ENCODE measurements at places on chromosomes 6 and 20.

- DNase-seq = no peak
These were observed 19.6 kb downstream of the LEMD2 start for GRCh38 chr6:33769248-33769821.

DNA sequence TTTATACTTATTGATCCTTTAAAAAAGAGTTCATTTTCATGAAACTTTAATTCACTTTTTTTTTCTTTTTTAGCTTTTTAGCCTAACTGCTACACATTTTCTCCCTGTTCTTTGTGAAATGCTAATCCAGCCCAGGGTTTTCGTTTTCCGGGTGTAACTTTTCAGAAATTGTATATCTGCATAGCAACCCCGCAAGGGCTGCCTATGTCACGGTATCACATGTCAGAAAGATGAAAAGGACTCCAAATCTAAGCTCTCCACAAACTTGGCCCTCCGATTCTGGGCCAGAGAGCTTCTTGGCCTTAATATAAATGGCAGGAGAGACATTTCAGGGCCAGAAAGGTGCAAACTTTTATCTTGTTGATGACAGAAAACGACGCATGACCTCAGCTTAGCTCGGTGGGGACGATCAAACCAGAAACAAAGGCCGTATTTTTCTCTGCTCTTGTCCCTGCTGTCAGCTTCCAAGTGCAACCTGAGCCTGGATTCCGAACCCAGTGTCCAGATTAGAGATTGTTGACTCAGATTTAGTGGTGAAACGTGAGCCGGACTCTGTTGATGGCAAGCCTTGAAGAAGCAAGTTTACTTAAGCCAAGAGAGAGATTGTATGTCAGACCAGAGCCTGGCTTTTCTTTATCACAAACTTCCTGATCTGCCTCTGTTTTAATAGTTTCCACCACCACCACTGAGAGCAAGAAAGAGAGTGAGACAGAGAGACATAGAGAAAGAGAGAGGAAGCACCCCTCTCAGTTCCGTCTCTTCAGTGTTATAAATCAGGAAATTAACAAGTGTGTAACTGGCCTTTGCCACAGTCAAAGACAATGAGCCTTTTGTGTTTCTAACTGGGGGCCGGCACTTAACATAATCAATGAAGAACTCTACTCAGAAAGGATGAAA lies 157.8 kb downstream of the SCML4 start:
- DNase-seq = no peak

GRCh38 chr6:116366740-116367275 lies 3.9 kb upstream of the DSE start:
- no peak for DNase-seq

GRCh38 chr6:155077784-155078183 lies 82.7 kb downstream of the TIAM2 start:
- DNase-seq = no peak

DNA sequence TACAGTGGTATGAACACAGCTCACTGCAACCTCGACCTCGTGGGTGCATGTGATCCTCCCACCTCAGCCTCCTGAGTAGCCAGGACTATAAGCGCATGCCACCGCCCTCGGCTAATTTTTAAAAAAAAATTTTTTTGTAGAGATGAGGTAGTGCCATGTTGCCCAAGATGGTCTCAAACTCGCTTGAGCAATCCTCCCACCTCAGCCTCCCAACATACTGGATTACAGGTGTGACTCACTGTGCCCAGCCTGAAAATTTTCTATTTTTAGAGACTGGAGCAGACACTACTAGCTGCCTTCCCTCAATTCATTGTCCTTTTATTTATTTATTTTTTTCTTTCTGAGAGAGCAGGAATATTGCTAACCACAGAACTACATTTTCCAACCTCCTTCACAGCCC lies 20.3 kb upstream of the GTF3C6 start:
- no peak for DNase-seq

- no peak for DNase-seq
These were observed 3.5 kb downstream of the SERPINB9 start for GRCh38 chr6:2899596-2899995.

DNA sequence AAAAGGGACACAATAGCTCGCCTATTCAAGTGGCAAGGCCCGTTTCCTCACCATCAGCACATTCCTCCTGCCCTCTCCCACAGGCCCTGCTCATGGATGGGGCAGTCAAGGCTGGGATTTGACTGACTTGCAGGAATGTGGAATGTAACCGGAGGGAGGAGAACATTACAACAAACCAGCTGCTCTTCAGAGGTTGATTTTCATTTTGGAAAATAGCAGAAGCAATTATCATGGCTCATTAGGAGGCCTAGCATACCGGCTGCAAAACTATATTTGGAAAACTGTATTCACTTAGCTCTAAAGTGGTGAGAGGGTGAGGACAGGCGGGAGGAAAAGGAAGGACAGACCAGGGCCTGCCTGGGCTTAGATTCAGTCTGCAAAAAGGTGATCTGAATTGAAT lies 283.7 kb downstream of the CD83 start:
- no peak for DNase-seq

- no peak for DNase-seq
These were observed 191.6 kb upstream of the THBS2 start for GRCh38 chr6:169445227-169445626.

DNA sequence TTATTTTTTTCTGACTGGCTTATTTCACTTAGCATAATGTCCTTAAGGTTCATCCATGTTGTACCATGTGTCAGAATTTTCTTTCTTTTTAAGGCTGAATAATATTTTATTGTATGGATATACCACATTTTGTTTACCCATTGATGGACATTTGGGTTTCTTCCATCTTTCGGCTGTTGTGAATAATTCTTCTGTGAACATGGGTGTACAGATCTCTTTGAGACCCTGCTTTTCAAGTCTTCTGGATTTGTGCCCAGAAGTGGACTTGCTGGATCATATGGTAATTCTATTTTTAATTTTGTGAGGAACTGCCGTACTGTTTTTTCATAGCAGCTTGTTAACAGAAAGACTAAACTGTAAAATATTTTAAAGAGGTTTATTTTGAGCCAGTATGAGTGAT lies 94.6 kb upstream of the TMEM181 start:
- DNase-seq = no peak

DNA sequence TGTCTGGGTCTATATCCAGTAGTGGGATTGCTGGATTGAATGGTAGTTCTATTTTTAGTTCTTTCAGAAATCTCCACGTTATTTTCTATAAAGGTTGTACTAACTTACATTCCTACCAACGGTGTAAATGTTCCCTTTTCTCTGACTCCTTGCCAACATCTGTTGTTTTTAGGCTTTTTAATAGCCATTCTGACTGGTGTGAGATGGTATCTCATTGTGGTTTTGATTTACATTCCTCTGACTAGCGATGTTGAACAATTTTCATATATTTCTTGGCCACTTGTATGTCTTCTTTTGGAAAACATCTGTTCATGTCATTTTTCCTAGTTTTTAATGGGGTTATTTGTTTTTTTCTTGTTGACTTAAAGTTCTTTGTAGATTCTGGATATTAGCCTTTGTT lies 99.3 kb downstream of the BMP2 start:
- DNase-seq = no peak

DNA sequence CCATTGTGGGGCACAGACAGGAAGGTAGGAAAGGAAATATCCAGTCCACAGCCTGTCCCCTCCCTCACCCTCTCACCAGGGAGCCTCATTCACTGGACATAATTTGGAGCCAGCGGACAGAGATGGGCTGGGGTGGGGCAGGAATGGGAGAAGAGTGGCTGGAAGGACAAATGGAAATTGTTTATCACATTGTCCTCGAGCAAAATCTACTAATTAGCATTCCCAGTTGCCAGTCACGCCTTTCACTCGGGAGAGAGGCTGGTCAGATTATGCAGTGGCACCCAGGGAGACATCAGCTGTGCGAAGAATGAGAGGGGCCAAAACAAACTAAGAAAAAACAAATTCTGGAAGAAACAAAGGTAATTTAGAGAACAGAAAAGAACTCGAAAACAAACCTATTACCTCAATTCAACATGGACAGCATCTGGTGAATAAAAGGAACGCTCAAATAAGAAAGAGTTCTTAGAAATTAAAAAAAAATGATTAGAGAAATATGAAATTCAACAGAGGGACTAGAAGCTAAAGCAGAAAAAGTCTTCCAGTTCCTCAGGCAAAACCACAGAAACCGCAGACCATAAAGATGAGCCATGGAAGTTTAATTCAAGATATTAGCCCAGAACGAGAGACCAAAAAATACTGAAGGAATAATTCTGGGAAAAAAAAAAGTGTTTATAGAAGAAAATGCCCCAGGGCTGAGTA lies 108.5 kb upstream of the RALGAPA2 start:
- no peak for DNase-seq

DNA sequence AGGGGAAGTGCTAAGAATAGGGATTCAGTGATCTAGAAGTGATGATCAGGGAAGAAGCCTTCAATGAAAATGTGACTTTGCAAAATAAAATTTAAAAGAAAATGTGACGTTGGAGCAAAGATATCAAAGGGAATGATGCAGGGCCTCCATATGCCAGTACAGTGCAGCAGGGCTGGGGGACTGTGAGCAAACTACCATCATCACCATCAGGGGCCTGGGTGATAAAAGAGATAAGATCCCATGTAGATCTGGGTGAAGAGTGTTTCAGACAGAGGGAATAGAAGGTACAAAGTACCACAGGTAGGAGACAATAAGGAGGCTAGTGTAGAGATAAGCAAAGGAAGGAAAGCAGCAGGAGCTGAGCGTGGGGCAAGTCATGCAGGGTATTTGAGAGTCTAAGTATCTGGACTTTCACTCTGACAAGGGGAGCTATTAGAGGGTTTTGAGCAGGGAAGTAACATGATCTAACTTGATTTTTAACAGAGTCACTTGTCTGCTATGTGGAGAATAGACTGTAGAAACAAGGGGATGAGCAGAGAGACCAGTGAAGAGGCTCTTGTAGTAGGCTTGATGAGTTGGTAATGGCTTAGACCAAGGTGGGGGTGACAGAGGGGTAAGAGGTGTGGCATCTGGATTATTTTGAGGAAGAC lies 295.6 kb downstream of the ZFAND3 start:
- no peak for DNase-seq

DNA sequence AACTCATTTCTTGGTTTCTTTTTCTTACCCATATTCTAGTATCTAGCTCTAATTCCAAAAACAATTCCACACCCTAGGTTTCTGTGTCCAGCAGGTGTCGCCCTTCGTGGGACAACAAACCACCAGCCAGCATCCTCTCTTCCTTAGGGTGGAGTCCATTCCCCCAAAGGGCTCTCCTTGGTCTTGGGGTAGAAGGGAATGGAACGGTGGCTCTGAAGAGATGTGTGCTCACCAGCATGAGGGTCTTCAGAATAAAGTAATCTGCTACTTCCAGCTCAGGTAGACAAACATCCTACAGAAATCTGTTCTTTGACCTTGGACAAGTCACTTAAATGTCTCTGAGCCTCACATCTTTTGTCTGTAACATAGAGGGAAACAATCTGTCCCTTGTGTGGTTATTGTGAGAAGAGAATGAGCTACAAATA lies 7.2 kb downstream of the HLA-DMB start:
- DNase-seq = peak; percentile 74

GRCh38 chr6:29617782-29618554 lies 15.0 kb downstream of the GABBR1 start:
- DNase-seq = no peak

DNA sequence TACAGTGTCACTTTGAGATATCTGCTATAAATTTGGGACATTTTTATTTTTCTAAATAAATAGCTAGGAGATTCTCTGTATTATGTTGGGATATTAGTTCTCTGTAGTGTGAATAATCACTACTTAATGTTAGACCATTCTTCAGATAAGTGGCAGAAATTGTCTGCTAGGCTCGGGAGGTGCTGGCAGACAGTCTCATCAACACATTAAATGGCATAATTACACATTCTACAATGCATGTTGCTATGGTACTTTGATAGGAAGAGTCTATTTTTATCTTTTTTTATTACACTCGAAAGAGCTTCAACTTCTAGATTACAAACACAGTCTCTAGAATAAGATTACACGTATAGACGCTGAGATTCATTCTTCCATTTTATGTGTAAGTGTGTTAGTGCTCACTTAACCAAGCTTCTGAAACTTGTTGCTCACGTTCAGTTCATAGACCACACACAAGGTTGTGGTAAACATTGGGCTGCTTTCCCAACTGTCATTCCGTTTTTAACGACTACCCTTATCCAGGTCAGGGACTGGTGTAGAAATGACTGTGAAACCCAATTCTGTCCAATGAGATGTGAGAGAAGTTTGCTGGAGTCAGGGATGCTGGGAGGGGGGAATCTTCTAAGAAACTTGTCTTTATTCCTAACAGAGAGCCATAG lies 78.6 kb downstream of the TPBG start:
- DNase-seq = no peak

GRCh38 chr6:117907601-117908245 lies 659 bp downstream of the SLC35F1 start:
- no peak for DNase-seq

DNA sequence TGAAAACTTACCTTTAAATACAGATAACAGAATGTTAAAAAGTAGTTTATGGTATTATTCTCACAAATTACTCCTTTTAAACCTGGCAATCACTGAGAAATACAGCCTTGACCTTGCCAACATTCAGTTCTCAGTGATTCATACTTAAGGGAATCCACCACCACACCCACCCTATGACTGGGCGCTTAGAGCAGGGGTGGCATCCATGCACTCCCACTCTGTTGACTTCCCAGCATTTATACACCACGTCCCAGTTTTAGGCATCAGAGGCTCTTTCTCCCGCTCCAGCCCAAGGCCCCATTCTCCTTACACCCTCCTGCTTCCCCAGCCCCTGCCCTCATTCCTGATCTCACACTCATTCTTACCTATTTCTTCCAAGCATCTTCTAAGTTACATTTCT lies 16.3 kb downstream of the TRAF3IP2 start:
- DNase-seq = no peak

DNA sequence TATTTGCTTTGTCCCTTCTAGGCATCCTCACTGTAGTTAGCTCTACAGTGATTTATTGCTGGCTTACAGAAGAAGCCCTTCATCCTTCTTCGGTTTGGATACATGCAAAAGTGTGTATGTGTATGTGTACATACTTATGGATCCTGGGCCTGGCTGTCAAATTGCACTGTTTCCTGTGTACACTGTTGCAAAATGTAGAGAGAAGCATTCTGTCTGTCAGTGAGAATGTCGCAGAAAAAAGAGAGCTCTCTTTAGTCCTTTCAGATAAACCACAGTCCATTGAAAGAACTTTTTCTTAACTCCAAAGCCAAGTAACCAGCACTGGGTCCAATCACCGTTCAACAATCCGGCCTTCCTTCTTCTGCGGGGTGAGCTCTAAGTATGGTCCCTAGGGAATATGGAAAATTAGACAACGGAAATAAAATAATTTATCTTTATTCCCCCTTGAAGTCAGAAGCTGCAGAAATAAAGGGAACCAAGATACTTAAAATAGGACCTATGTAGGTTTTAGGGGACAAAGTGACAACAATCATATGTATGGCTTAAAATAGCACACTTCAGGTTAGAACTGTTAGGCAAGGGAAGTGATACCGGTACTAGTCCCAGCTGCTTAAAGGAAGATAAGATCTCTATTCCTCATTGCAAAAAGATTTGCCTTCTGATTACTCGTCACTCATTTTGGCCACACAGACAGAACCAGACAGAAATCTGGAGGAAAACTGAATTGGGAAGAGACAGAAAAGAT lies 107.0 kb downstream of the CD83 start:
- DNase-seq = no peak

- no peak for DNase-seq
These were observed 14.7 kb downstream of the CLDN20 start for GRCh38 chr6:155278319-155279049.

Measured in left hindlimb (tissue), 1 donor.